ENCODE measurements at places on chromosomes 2 and 18.
A peak's percentile ranks its signal among the peaks of the same experiment; 100 is the strongest.

DNA sequence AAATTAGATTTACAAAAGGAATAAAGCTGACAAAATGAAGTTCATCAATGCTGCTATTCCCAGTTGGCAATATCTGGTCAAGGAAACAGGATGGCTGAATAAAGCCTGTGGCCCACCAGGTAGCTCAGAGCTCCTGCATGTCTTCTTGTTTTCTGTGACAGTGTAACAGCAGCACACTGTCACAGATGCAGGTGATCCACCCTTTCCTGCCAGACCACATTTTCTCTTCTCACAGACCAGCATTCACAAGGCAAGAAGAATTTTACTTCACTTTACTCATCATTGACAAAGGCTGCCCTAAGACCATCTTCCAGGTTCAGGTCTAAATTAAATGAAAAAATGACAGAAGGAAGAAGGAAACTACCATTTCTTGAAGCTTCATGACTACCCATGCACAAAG, 166.2 kb upstream of the MEIS1 start:
- DNase-seq, result peak; percentile 74

- DNase-seq, result peak; percentile 38
Observed at GRCh38 chr2:51329512-51329911, 297.6 kb upstream of the NRXN1 start.

DNA sequence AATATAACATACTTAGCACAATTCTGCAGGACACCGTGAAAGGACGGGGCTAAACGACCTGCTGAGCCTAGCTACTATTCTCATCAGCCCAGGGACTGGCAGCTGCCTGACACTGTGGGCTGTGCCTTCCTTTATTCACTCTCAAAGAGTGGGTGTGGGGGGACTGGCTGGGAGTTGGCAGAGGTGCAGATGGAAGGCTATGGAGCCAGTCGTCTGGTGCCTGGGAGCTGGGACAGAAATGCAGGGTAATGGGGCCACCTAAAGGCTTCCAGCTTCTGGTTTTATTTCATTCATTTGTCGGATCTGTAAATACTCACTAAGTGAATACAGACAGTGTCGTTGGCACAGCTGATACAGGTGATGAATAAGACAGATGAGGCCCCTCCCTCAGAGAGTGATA, 56.0 kb upstream of the NFU1 start:
- no peak for DNase-seq

DNA sequence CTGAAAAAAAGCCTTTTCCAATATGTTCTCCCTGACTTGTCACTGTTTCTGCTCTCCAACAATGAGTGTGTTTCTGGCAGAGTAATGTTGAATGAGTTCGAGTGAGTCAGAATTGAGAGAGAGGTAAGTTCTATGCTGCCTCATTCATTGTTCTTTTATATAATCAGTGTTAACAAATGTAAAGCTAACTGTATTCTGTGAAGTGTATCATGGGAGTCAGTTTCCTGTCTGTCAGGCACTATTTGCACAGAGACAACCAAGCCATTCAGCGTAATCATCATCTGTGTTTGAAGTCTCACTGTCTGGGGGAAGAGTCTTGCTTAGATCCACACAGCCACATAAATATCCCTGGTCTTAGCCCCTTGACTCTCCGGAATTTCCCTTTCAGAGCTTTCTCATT, 22.0 kb upstream of the UPP2 start:
- no peak for DNase-seq

GRCh38 chr2:31037058-31037457, 101.2 kb downstream of the GALNT14 start:
- no peak for DNase-seq

- no peak for DNase-seq
Observed at GRCh38 chr2:221134718-221135117, 437.4 kb downstream of the EPHA4 start.

DNA sequence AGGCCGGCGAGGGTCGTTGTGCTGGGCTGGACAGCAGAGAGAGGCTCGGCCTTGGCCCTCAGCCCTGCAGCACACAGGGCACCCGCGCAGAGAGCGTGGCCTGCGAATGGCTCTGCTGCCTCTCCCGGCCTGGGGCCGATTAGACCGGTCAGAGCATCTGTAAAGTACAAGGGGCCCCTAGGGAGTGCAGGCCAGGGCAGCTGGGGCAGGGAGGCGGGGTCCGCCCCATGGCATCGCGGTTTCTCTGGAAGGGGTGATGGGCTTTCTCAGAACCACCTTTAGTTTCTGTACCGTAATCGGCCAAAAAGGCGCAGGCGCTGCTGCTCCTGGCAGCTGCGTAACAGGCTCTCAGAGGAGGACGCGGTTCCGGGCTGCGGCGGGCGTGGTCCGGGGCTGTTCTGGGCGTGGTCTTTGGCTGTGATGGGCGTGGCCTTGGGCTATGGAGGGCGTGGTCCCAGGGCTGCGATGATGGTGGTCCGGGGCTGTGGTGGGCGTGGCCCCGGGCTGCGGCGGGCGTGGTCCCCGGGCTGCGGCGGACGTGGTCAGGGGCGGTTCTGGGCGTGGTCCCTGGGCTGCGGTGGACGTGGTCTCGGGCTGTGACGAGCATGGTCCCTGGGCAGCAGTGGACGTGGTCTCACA, 1.5 kb upstream of the GPR148 start:
- DNase-seq, result peak; percentile 52

- no peak for DNase-seq
Observed at GRCh38 chr2:168781191-168781817, 21.1 kb upstream of the NOSTRIN start.

GRCh38 chr18:6757931-6758330, 28.4 kb downstream of the ARHGAP28 start:
- no peak for DNase-seq

GRCh38 chr2:68774569-68775271, 40.1 kb downstream of the ARHGAP25 start:
- no peak for DNase-seq

- DNase-seq, result no peak
Observed at GRCh38 chr18:24741321-24741720, 280.9 kb downstream of the HRH4 start.

GRCh38 chr2:162342321-162342720, 1.6 kb upstream of the GCA start:
- no peak for DNase-seq

DNA sequence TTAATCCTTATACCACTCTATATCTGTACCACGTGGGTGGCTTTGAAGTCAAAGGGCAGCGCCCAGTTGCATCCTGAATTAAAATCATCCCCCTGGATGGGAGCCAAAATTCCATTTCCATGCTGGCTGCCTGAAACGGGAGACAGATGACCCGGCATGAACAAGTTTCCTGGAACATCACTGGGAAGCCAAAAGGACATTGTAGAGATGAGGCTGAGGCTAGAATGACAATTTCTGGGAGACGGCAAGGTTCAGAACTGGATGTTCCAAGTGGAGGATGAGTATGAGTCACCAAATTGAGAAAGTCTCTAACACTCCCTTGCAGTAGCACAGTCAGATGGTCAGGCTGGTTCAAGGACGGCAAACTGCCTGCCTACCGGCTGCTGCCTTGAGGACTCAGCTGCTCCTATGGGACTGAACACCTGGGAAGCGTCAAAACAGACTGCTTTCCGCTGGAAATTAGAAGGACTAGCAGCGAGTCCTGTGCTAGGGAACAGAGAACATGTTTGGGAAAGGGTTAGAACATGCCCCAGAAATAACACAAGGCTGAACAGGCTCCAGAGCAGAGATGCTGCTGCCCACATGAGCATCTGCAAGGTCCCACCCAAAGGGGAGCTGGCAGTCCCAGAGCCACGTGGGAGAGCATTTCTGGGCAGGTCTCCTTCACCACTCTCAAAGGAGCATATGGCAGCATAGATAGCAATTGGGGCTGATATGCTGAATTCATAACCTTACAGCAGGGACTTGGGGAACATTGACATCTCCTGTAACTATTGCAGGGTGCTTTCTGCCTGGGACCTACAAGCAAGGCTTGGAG, 32.0 kb downstream of the YPEL5 start:
- DNase-seq, result peak; percentile 55

Data from trophoblast cell (in vitro differentiated cells and primary cell).